ENCODE measurements at places on chromosomes 16 and 17.

- DNase-seq = no peak
Observed at GRCh38 chr17:32834104-32834503, 42.8 kb downstream of the MYO1D start.

GRCh38 chr17:6567528-6568183, 11.3 kb upstream of the PITPNM3 start:
- no peak for DNase-seq

DNA sequence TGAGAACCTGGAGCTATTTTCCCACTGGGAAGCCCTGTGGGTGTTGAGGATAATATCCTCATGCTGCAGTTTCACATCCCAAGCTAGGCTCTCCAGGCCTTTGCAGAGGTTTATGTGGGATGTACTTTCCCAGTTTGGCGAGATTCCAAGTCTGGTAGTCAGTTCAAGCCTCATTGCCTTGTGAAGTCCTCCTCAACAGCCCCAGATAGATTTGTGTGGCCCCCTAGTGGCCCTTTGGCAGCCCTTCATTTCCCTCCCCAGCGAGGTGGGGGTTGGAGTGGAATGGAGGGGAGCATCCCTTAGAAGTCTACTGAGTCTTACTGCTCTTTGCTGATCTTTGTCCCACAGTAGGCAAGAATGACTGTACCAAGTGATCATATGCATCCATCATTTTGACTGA, 137.9 kb downstream of the CDH11 start:
- peak; percentile 11 for DNase-seq

DNA sequence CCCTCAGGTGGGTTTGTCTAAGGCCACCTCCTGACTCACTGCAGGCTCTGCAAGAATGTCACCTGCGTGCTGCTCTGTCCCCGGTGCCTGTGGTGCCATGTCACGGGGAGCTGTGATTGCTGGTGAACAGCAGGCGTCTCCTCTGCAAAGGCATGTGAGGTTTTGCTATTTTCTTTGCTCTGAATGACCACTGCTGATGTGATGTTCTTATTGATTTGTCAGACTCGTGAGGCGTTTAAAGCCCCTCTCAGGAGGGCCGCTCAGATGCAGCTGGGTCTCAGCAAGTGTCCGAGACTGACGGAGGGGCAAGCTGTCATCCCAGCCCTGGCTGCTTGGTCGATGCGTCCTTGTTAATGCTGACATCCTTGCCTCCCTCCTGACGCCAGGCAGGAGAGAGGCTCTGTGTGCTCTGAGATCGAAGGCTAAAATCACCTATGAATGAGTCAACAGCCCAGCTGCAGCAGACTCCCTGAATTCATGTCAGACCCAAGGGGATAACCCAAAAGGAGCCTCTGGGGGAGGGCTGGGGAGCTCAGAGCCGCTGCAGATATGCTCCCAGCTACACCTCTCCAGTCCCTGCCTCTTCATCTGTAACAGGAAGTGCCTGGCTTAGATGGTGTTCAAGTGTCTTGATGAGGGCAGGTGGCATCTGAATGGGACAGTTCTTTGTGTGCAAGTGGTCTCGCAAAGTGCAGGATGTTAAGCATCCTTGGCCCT, 11.8 kb upstream of the PEMT start:
- DNase-seq = peak; percentile 77

DNA sequence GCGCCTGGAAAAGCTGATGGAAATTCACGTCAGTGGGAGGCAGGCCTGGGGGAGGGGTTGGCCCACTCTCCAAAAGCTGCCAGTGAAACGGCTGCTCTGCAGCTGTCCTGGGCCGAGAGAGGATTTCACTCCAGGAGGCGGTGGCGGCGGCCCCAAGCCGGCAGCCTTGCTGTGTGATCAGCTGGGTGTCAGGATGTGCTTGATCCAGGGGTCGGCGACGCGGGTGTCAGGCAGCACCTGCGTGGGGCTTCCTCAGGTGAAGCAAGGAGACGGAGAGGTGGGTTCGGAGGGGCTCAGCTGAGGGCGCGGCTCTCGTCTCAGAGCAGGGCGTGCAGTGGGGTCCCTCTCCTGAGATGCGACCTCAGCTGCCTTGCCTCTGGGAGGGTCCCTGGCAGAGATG, 7.0 kb downstream of the CBFA2T3 start:
- DNase-seq = no peak

DNA sequence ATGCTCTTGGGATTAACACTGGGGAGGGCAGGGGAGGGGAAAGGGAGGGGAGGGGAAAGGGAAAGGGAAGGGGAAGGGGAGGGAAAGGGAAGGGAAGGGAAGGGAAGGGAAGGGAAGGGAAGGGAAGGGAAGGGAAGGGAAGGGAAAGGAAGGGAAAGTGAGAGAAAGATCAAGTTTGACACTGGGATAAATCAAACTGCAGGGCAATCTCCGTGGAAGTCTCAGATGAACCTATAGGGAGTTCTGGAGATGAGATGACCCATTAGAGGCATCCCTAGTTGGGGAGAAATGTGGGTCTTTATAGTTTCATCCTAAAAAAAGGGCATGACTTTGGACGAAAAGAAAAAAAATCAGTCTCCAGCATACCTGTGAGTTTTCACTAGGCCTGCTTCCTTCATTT, 2.2 kb downstream of the KRTAP4-12 start:
- DNase-seq = no peak
